Activated CD8-positive, alpha-beta memory T cell treated with anti-CD3 and anti-CD28 coated beads for 4 hours (primary cell): ENCODE measurements at places on chromosomes 7 and 10.

GRCh38 chr7:105808703-105809590, 67.5 kb downstream of the ATXN7L1 start:
- peak; percentile 63 for DNase-seq

DNA sequence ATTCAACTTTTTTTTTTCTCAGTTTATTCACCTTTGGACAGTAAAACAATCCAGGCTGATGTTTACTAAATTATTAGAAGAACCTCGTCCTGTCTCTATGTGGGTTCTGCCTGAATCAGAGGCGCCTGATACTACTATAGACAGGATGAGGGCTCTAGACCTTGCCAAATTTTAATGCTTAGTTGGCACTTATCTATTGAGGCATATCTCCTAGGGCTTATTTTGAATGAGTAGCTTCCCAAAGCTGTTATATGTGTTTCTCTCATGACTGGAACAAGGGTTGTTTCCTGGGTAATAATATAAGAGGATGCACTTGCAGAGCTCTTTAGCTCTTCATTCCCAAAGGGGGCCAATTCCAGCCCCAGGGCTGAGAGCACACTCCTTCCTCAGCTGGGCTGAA, 23.6 kb downstream of the HECW1 start:
- no peak for DNase-seq

DNA sequence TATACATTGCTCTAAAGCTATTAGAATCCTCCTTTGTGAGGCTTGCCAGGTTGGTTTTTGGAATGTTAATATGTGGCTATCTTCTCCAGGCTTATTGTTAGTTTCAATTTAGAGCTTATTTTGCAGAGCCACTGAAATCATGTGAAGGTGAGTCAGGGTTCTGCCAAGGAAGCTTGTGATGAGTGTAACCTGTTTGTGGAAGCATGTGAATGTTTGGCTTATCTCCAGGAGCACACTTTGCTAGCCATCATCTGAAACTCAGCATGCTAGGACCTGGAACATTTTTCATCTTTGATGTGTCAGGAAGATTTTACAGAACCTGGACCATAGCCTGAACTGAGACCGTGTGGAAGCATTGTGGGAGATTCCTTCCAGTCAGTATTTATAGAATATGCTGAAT, 197.3 kb downstream of the PPP1R9A start:
- DNase-seq = no peak

GRCh38 chr10:48533951-48534720, 70.7 kb downstream of the ARHGAP22 start:
- DNase-seq = no peak

DNA sequence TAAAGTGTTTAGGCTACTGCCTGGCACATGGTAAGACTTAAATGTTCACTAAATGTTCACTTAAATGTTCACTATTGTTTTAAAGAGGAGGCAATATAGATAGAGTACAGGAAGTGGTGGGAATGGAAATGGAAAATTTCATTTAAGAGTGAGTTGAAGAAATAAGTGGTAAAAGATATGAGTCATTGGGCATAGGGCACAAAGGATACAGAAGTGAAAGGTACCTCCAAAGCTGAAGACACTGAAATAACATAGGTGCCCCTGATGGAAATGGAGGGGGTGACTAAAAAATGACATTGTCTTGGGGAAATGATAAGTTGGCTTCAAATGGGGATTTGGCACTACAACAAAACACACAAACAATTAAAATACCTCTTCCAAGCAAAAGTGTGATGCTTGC, 5.2 kb upstream of the FRA10AC1 start:
- DNase-seq = no peak
